ENCODE measurements at places on chromosomes 13 and 19. TPM values are rescaled to one million over a fixed set of nuclear protein-coding genes. Genes with fewer than 3 reads are reported as not detected.

DNA sequence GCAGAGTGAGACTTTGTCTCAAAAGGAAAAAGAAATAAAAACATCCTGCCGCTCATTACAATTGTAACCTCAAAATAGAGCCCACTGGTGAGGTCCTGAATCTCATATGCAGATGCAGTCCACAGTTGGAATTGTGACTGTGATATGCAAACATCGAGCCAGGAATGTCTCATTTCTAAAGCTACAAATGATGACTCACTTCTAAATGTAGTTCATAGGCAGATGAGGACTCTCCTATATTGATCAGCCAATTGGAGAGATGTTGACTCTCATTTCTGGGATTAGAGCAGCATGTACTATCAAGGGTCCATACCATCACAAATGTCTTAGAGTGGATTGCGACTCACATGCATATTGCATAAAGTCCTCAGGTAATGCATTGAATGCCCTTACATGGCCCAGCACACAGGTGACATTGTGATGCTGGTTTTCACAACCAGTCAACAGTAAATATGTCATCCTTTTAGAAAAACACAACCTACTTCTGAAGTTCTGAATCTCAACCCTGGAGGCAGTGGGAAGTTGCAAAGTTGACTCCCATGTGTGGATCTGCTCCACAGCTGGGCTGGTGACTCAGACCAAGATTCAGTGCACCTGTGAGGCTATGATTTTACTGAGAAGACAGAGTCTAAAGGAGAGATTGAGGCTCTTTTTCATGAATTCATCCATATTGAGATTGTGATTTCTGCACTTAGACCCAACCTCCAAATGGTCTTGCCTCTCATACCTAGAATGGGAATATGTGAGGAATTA, 16.9 kb upstream of the ZNF254 start:
- DNase-seq: no peak

- DNase-seq: no peak
These were observed 7.0 kb downstream of the CRB3 start for GRCh38 chr19:6471076-6471475.

- DNase-seq: no peak
These were observed 305.2 kb upstream of the ZNF507 start for GRCh38 chr19:32040236-32040635.

PLEKHA4 gene
- total RNA-seq: 11.5 TPM

MYBPC2 gene
- total RNA-seq: 0.69 TPM

DNA sequence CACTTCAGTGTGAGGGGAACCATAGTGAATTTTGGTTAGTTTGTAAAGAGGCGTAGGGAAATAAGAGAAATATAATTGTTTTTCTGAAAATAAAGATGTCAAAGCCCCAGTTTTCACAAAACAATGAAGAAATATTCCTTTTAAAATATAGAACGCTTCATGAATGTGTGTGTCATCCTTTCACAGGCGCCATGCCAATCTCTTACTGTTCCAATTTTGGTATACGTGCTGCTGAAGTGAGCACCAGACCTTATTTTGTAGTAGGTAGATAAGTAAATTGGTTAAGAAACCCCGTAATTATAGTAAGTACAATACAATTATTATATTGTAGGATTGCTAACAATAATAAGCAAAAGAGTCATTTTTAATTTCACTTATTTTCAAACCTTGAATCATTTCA, 43.3 kb downstream of the NAA16 start:
- DNase-seq: no peak

DNA sequence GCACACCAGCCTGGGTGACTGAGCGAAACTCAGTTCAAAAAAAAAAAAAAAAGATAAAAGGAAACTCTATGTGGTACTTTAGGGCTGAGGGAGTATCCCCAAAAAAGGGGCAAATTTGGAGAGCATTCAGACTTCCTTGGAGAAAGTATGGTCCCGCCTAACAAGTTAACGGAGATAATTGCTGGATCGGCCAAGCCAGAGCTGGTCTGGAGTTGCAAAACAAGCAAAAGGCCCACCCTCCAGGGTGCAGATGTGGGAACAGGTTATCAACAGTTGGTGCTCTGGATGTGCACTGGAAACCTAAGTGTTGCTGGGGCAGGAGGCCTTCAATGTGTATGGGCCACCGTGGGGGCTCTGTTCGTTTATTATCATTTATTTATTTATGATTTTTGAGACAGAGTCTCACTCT, 2.8 kb downstream of the IQCN start:
- no peak for DNase-seq

DNA sequence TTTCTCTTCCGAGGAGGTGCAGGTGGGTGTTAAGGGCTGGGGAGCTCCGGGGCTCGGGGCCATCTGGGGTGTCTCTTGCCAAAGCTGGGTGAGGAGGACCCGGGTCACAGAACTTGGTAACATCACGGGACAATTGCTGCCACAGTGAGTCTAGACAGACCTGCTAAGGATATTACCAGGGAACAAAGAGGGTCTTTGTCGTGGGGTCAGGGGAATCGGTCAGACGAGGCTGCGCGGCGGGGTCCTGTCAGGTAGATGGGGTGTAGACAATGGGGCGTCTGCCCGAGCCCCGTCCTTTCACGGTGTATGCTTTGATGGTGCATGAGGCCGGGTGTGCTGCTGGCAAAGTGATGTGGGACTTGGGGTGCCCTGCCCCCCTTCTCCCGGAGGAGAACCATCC, 7.8 kb downstream of the PGPEP1 start:
- no peak for DNase-seq

- no peak for DNase-seq
These were observed 28.3 kb downstream of the PIP5K1C start for GRCh38 chr19:3671680-3672574.

C19orf85 gene
- not detected for total RNA-seq

DNA sequence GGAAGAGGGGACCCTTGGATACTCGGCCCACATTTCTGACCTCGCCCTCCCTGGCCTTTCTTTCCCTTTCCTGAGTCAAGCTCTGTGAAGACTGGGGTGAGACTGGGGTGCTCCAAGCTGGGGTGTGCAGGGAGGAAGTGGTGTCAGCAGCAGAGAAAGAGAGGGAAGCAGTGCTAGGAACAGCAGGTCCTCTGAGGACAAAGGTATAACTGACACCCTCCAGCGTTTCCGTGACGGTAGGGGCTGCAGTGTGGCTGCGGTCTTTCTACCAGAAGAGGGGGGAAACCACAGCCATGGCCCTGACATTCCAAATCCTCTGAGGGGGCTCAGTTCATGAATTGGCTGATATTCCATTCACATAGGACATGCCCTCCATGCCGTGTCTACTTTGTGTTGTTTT, 1.1 kb downstream of the KIR3DL2 start:
- DNase-seq: no peak

DNA sequence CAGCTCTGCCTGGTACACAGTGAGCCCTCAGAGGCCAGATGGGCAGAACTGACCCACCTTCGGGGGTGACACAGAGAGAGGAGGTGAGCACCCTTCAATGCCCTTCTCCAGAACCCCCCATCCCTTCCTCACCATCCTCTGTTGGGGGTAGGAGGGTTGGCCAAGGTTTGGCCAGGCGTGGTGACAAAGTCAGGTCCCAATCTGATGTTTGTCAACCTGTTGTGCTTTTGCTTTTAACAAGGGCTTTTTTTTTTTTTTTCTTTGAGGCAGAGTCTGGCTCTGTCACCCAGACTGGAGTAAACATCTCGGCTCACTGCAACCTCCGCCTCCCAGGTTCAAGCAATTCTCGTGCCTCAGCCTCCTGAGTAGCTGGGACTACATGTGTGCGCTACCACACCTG, 7.3 kb downstream of the PTGIR start:
- DNase-seq: no peak

- DNase-seq: no peak
These were observed 8.1 kb upstream of the CSNK1A1L start for GRCh38 chr13:37113534-37113933.

GRCh38 chr19:944171-944567, 18.3 kb downstream of the ARID3A start:
- DNase-seq: peak; percentile 73

F10 gene
- total RNA-seq: 27.6 TPM

GRCh38 chr13:48402325-48402932, 10.5 kb downstream of the LPAR6 start:
- no peak for DNase-seq

- DNase-seq: no peak
These were observed 105.8 kb downstream of the SOX1 start for GRCh38 chr13:112172641-112173251.

GRCh38 chr13:109782823-109783431, 3.5 kb downstream of the IRS2 start:
- DNase-seq: no peak

DNA sequence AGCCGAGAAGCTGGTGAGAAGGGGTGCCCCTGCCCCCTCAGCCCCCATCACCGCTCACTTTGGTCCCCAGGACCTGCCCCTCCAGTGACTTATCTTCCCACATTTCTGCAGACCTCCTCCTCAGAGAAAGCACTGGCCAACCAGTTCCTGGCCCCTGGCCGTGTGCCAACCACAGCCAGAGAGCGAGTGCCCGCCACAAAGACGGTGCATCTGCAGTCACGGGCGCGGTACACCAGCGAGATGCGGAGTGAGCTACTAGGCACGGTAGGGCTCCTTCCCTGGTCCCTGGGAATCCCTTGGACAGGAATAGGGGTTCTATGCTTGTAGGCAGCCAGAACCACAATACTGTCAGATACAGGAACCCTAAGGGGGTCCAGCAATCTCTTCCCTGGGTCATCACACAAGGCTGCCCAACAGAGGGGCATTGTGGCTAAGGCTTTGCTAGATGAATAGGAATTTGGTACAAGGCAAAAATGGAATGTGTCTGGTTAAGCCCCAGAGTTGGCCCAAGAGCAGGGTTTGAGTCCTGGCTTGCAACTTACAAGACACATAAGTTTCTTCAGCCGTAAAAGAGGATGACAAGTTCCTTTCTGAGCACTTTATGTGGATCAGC, 1.0 kb downstream of the USE1 start:
- DNase-seq: no peak

ZNF431 gene
- 21.6 TPM for total RNA-seq

- DNase-seq: no peak
These were observed 7.1 kb upstream of the SAMD1 start for GRCh38 chr19:14097532-14098151.

DNA sequence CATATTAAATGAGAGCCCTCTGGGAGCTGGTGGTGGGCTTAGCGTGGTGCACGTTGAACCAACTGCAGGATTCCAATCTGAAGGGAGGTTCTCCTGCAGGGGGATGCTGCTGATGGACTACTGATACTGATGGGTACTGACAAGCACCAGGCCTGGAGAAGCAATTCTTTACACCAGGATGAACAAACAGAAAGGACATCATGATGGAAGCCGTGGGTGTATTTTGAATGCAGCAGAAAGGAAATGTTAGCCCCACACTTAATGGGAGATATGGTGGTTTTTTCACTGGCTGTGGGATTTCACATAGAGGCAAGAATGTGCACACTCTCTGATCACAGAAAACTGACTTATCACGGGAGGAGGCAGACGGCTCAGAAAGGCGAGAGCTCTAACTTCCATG, 299.7 kb downstream of the TEX29 start:
- DNase-seq: no peak

ANGPTL8 gene
- total RNA-seq: not detected

GRCh38 chr13:108433976-108434755, 164.6 kb downstream of the TNFSF13B start:
- DNase-seq: no peak

GRCh38 chr13:82220641-82221040, 1661.6 kb downstream of the SLITRK1 start:
- no peak for DNase-seq

ZNF552 gene
- 24.5 TPM for total RNA-seq

GRCh38 chr19:49916839-49917733, 11.9 kb upstream of the ATF5 start:
- DNase-seq: no peak

- DNase-seq: no peak
These were observed 153.3 kb downstream of the SIPA1L3 start for GRCh38 chr19:38060331-38060730.

GRCh38 chr19:30178721-30179402, 193.3 kb upstream of the ZNF536 start:
- DNase-seq: no peak

CD22 gene
- 8.8 TPM for total RNA-seq

GRCh38 chr19:18904334-18905057, 8.5 kb upstream of the CERS1 start:
- no peak for DNase-seq

ZNF490 gene
- 9.0 TPM for total RNA-seq

GRCh38 chr13:66640231-66640630, 589.9 kb downstream of the PCDH9 start:
- no peak for DNase-seq

FFAR1 gene
- total RNA-seq: not detected

GRCh38 chr13:28181413-28181812, 43.1 kb downstream of the PAN3 start:
- no peak for DNase-seq

- DNase-seq: no peak
These were observed 24.3 kb upstream of the LAMP1 start for GRCh38 chr13:113272701-113273181.

DNA sequence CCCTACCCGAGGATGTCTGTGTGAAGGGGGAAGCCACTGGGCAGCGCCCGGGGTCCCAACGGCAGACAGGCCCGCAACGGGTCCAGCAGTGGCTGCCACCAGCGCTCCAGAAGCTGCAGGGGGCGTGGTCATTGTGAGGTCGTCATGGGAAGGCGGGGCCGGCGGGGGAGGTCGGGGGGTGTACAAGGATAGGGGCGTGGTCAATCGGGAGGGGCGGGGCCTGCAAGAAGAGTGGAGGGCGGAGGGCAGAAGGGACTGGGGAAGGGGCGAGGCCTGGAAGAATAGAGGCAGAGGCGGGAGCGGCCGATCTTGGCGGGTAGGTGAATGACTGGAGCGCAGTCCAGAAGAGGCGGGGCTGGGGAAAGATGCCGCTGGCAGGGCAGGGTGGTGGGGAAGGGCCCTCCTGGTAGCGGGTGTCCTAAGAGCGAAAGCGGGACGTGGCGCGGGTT, 4.4 kb downstream of the FUZ start:
- peak; percentile 73 for DNase-seq

- no peak for DNase-seq
These were observed 571.0 kb downstream of the IRS2 start for GRCh38 chr13:109215377-109215776.

IRGC gene
- not detected for total RNA-seq

MCF2L gene
- 15.3 TPM for total RNA-seq

- no peak for DNase-seq
These were observed 4.6 kb downstream of the COL4A2 start for GRCh38 chr13:110311443-110312338.

ZNF560 gene
- total RNA-seq: 0.21 TPM

- no peak for DNase-seq
These were observed 4.6 kb upstream of the CPB2 start for GRCh38 chr13:46109451-46109850.

GAMT gene
- total RNA-seq: 10.3 TPM

DACT3 gene
- total RNA-seq: 20.0 TPM

DNA sequence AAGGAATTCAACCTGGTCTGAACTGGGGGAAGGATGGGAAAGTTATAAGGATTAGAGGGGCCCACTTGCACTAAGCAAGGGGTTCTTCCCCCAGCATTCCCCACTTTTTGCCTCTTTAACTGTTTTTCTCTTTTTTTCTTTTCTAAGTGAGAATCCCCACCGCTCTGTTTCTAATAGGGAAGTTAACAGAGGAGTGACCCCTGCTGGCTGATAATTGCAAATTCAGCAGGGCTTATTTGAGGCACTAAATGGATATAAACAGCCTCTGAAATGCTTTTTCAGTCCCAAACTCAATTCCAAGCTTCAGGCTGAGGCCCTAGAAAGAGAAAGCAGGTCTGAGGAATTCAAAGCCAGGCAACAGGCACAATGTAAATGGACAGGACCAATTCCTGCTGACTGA, 38.2 kb upstream of the CEACAM21 start:
- DNase-seq: no peak

Measured in urinary bladder (tissue), 4 donors.